Right ventricle myocardium inferior (tissue), 1 donor: ENCODE measurements at places on chromosomes 11 and 22. TPM values are rescaled to one million over a fixed set of nuclear protein-coding genes. Genes with fewer than 3 reads are reported as not detected.

The TRIM29 gene
- not detected for total RNA-seq

The SLC22A25 gene
- total RNA-seq: not detected

The TUBA8 gene
- 243 TPM for total RNA-seq

DNA sequence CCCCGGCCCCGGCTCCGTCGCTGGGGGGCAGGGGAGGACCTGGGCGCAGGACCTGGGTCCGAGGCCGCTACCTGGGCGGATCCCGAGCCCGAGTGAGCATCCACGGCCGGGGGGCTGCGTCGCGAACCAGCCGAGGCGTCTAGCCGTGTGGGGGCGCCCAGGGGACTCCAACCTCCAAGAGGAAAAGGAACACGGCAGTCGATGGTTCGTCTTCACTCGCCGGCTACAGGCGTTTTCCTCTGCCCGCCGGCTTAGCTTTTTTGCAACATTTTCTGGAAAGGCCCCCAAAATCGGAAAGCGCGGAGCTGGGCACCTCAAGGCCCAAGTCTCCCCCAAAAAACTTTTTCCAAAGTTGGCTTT is 666 bp downstream of the PDGFB start:
- DNase-seq: no peak

GRCh38 chr11:129312730-129313503 is 62.7 kb upstream of the BARX2 start:
- no peak for DNase-seq

GRCh38 chr22:26399289-26399688 is 29.8 kb upstream of the ASPHD2 start:
- no peak for DNase-seq

DNA sequence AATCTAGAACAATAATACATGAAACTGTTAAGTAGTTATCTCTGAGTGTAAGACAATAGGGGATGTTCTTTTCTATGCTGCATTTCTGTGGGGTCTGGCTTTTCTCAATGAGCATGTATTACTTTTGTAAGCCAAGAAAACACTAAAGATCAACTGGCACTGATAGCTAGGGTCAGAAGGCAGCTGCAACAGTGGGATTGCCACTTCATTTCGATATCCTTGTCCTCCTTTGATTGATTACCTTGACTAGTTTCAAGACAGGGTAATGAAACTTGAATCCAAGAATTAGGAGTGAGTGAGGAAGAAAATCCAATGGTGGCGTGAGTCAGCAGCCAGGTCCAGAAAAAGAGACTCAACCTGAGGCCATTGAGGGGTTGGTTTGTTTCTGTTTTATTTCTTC is 46.5 kb downstream of the FEZ1 start:
- DNase-seq: no peak

GRCh38 chr11:26227301-26227746 is 104.6 kb upstream of the ANO3 start:
- DNase-seq: no peak

GRCh38 chr11:5928271-5928670 is 13.8 kb upstream of the OR56A3 start:
- DNase-seq: no peak

DNA sequence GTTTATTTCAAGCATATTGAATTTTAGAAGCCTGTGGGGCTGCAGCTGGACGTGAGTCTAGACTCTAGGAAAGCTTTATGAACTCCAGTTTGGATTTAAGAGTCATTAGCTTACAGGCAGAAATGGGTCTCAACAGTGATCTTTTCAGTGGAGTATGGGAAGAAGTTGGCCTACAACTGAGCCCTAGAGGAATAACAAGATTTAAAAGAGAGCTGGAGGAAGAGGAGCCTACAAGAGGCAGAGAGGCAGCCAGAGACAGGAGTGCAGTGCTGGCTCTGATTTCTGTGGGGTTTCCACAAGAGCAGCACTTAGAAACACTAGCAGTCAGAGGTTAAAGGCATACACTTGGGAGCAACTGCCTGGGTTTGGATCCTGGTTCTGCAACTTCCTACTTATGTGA is 17.9 kb downstream of the APOL5 start:
- no peak for DNase-seq
